Activated naive CD8-positive, alpha-beta T cell treated with anti-CD3 and anti-CD28 coated beads, Interleukin-2, amount 10 ng/mL, durations not matched to agents 7 days and 5 days (primary cell): ENCODE measurements at places on chromosomes 2 and 18.
A peak's percentile ranks its signal among the peaks of the same experiment; 100 is the strongest.

- no peak for DNase-seq
Measured at GRCh38 chr2:28495551-28496250, at the start of gene PLB1. Gene PLB1, plus strand, starts transcription at chr2:28496060. Its CDS starts 55 bp downstream, at chr2:28496115.

DNA sequence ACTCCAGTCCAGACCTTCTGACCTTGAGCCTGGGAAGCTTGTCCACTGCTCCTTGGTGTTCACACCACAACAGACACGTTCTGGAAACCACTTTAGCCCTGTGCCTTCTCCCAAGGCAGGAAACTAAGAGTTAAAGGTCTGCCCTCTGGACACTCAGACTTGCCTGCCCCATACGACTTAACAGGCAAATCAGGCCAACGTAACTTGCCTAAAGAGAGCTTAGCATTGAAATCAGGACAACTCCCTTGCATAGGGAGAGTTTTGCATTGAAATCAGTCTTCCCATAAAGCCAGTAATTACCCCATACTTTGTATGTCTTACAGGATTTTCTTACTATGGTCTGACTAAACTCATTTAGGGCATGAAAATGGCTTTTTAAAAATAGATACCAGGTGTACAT lies 18.5 kb downstream of the NFE2L2 start:
- no peak for DNase-seq

- no peak for DNase-seq
Measured at GRCh38 chr2:80591233-80591632, 286.7 kb upstream of the LRRTM1 start.

GRCh38 chr2:46010223-46010924 lies 286.8 kb upstream of the EPAS1 start:
- DNase-seq: no peak

GRCh38 chr2:172179045-172179701 lies 76.5 kb upstream of the DLX2 start:
- no peak for DNase-seq

- DNase-seq: no peak
Measured at GRCh38 chr2:106771811-106772210, 114.2 kb downstream of the ST6GAL2 start.

DNA sequence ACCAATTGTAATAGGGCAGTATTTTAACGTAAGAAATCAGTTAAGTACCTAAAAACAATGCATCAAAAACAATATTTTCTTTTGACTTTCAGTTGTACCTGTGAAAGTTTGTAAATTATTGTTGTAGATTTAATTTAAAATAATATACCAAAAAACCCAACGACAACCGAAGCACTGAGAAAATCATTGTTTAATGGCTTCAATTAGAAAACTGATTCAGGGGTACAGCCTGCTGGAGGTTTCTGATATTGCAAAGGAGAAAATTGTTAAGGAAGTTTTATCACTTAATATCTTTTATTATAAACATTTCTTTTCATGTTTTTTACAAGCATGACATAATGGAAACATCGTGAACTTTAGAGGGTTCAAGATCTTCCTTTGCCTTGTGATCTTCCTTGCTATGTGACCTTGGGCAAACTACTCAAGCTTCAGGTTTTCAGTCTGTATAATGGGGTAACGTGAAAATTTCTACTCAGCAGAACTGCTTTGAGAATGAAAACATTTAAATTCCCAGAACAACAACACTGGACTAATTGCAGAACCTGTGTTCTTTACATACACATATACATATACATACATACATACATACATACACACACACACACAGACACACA lies 76.3 kb upstream of the GLS start:
- no peak for DNase-seq

GRCh38 chr18:1006304-1006703 lies 101.6 kb downstream of the ADCYAP1 start:
- no peak for DNase-seq

DNA sequence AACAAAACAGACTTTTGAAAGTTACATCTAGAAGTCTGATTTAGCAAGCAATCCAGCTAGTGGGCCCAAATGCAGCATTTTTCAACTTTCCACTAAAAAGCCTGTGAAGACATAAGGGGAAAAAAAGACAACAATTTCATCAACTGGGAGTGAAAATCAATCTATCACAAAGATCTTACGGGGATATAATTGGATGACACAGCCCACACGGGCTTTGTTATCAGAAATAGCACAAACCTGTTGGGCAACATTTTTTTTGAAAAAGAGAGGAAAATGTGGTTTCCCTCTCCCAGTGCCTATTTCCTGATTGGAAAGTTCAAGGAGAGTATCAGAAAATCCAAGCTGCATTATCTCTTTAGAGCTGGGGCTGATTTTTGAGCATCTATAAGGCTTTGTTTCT lies 132.7 kb downstream of the EVA1A start:
- DNase-seq: no peak

DNA sequence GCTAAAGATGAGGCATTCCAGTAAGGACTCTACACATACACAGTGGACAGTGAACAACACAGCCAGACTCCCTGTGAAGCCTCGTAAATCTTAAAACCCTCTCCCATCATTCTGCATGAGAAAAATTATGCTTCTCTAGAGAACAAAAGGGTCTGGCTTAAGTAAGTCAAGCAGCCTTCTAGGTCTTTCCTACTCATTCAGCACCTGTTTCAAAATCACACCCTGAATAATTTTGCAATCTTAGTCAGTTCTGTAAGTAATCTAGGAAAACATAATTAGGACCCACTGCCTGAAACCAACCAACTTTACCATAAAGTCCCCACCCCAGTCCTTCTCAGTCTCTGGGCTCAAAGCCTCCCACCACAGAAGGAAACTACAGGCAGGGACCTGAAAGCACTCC lies 19.7 kb downstream of the IAH1 start:
- no peak for DNase-seq

- DNase-seq: peak; percentile 3
Measured at GRCh38 chr2:43003702-43004101, 211.3 kb upstream of the HAAO start.

DNA sequence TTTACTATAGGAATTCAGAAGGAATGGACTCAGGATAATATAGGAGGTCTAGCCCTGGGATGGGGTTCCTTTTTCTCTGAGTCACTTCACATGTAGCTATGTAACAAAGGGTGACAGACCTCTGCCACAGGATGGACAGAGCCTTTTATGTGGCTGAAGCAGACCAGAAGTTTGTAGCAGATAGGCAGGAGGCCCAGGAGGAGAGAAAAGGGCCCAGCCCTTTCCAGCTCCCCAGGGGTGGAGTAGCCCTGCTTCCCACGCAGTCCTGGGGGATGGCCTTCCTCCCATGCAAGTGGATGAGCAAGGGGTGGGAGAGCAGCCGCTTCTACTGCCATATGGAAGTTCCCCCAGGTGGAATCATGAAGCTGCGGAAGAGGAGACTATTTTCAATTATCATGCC lies 40.3 kb downstream of the ARMC9 start:
- no peak for DNase-seq

GRCh38 chr2:30492619-30493018 lies 45.6 kb downstream of the LCLAT1 start:
- no peak for DNase-seq
